Colonic mucosa (tissue), 4 donors: ENCODE measurements at places on chromosomes 1 and 21.

- DNase-seq, result no peak
These were observed 136.1 kb upstream of the ERRFI1 start for GRCh38 chr1:8162168-8162567.

- no peak for DNase-seq
These were observed 332.1 kb downstream of the PTPRC start for GRCh38 chr1:198970916-198971315.

- DNase-seq, result no peak
These were observed 212.5 kb downstream of the FGGY start for GRCh38 chr1:59509341-59509875.

DNA sequence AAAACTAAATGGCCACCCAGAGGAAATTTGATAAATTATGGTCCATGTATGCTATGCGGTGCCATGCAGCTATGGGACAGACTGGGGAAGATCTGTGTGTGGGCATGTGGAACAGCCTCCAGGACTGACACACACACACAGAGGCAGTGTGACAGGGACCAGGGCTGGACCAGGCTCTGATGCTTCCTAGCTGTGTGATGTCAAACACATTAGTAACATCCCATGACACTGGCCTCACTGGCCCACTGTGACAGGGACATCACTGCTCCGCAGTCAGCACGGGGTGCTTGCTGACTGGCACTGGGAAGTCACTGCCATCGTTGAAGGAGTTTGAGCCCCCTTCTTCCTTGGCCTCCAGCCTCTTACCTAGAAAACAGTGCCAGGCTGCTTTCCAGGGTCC is 13.9 kb downstream of the RAP1GAP start:
- no peak for DNase-seq

DNA sequence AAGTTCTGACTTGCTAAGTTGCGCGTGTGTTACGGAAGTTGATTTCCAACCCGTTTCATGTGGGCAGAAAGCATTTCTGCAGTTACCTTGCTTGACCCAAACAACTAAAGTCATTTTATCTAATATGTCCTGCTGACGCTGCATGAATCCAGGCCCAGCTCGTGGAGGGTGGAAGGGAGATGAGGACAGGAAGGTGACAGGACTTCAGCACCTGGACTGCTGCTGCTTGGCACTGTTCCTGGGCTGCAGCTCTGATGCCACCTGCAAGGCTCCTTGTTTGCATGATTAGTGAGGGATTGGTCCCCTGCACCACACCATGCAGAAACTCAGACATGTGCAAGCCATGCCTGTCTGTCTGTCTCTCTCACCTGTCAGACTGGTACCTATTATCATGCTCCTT is 198.4 kb downstream of the PRDM2 start:
- no peak for DNase-seq

DNA sequence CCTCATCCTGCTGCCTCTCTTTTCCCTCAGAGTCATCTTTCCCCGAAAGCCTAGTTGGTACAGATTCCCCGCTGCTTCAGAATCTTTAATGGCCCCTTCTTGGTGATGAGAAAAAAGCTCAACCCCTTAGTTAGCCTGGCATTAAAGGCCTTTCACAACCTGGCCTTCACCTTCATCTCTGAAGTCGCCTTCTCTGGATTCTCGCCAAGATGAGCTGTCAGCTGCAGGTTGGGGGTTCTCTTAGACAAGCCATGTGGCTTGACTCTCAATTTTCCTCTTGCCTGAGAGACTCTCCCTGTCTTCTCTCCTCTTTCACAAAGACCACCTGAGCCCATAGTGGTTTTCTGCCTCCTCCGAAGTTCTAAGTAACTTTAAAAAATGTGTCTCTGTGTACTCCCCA is 15.5 kb upstream of the DISC1 start:
- no peak for DNase-seq

DNA sequence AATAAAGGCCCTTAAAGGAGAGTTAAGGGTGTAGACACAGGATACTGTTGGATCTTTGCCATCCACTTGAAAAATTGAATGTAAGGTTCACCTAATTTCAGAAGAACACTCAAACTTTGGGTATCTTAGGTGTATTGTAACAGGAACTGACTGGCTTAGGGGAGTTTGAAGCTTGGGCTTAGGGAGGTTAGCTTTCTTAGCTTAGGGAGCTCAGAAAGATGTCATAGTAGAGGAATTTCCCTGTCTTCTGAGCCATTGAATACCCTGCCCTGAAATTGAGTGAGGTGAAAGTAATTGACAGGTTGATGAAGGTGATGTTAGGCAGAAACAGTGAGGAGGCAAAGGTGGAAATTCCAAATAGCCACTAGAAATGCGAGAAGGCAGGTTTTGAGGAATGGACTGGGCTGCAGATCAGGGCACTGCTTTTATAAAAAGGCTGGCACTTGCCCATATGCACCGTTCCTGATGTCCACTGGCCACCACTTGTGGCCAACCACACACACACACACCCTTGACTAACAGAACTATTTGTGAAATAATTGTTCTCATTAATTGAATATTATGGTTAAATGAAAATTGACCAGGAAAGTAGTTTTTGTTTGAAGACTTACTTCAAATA is 16.5 kb downstream of the BACH1 start:
- no peak for DNase-seq

DNA sequence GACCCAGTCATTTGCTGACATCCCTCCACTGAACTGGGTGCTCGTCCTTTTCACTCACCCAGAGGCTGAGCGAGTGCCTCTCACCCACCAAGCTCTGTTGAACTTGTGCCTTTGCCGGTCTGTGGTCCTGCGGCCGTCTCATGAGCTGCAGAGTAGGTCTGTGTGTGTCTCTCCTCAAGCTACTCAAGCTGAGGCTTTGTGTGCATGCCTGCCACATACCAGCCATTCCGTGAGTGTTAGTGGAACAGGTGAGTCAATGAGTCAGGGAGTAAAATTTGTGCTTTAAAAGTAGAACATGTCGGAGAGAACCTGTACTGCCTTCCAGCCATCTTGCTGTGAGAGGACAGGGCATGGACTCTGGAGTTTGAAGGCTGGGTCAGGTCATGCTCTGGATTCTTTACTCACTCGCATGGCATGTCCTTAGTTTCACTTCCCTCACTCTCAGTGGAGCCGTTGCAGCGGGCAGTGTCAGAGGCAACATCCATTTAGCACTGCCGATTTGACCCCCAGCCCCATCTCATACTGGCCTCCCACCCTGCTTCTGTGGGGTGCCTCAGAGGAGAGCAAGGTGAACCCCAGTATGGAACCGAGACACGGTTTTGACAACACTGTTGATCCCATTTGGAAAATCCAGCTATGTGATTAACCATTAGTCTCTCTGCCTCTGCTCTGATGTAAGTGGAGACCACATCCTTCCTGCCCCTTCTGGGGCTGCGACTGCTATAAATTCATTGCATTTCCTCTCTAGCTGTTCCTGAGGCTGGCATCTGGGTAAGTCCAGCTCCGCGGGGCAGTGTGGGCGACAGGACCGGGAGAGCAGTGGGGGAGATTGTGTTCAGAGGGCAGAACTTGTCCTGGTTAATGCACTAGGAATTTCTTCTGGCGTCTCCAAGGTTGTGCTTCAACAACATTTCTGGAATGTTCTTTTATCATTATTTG is at the start of gene NLRP3:
TSS of gene NLRP3 (plus strand) at position 751 of the 939 bp plus-strand sequence. CDS start 2,628 bp downstream, outside the sequence.
- no peak for DNase-seq

- no peak for DNase-seq
These were observed 27.4 kb upstream of the CAMTA1 start for GRCh38 chr1:6757719-6758435.

DNA sequence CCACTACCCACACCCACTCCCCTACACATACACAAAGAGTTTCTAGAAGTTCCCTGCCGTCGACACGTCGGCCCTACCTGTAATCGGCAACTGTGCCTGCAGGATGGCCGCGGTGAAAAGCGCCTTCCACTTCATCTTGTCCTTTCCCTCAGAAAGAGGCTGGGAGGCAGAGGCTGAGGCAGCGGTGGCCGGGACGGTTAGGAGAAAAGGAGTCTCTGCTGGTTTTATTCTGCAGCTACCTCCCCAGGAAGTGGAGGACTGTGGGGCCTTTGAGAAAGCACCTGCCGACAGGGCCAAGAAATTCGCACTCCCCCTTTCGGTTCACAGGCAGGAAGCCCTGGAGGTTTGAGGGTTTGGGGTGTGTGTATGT is at the start of gene CD247:
TSS of gene CD247 (minus strand) at position 199 of the 370 bp plus-strand sequence. CDS start at position 135, 64 bp downstream.
- DNase-seq, result no peak

DNA sequence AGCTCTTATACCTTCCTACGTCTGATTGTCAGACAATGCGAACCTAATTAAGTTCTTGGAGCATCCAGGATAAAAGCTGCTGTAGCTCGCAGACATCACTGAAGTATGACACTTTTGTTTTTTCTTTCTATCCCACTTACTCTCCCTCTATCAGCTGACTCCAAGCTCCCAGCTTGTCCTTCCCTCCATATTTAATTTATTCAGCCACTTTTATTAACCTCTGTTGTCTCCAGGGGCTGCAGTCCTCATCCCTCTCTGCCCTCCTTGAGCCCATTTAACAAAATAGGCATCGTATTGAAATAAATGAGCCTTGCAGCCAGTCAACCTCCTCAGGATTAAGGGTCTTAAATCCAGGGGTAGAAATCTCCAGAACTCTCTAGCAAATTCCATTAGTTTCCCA is 7.1 kb downstream of the KIRREL1 start:
- DNase-seq, result no peak

GRCh38 chr1:93629101-93630059 is 52.3 kb downstream of the BCAR3 start:
- peak; percentile 62 for DNase-seq

- no peak for DNase-seq
These were observed 10.9 kb downstream of the PBX1 start for GRCh38 chr1:164569866-164570265.

DNA sequence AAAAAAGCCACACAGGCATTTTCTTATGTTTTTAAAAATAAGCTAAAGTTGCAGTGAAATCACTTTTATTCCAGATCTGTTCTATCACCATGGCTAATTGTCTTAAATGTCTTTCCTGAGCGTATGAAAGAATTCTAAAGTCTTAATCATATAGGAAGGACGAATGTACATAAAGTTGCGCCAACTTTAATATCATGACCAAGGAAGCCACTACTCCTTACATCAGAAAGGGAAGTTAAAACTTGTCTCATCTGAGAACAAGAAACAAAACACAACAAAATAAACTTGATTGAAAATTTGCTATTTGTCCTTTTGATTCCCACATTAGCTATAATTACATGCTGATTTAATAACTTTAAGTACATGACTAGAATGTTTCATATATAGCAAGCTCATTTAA is 26.5 kb downstream of the CNIH4 start:
- no peak for DNase-seq

DNA sequence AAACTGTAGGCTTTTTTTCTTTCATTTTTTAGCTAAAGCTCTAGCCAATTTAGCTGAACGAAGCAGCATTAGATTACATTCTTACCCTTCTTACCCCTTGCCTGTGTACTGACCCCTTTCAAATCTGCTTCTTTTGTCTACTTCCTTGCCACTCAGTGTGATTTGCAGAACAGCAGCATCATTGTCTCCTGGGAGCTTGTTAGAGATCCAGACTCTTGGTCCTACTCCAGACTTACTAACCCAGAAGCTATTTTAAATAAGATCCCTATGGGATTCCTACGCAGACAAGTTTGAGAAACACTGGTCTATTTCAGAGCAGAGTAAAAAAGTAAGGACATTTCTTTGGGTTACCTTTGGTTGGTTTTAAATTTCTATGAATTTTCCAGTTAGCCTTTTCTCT is 13.8 kb downstream of the LRRC39 start:
- no peak for DNase-seq

- DNase-seq, result peak; percentile 75
These were observed 17.3 kb downstream of the CSF1 start for GRCh38 chr1:109927911-109928321.

DNA sequence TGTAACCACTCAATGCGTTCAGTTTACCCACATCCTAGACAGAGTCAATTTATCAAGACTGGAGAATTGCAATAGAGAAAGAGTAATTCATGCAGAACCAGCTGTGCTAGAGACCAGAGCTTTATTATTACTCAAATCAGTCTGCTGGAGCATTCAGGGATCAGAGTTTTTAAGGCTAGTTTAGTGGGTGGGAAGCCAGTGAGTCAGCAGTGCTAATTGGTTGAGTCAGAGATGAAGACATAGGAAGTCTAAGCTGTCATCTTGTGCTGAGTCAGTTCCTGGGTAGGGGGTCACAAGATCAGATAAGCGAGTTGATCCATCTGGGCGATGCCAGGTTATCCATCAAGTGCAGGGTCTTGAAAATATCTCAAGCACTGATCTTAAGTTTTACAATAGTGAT is 499.6 kb downstream of the MRPL39 start:
- no peak for DNase-seq

- DNase-seq, result no peak
These were observed 7.5 kb downstream of the KCNAB2 start for GRCh38 chr1:6053206-6053546.

GRCh38 chr1:83109692-83110091 is 889.2 kb downstream of the TTLL7 start:
- no peak for DNase-seq

DNA sequence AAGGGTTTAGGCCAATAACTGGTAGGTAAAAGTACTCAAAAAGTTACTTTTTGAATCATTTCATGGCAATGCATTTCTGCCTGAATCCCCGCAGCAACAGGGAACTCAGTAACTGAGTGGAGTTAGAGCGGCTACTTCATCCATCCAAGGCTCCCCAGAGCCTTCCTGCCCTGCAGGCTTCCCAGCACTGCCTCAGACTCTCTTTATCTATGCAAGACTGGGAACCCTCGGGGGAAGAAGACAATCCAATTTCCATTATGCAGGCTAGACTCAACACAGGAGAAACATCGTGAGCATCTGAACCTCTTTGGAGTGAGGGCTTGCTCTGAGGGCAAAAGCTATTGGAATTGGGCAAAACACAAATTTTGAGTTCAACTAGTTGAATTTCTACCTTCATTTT is 23.1 kb downstream of the ZMYND12 start:
- no peak for DNase-seq

GRCh38 chr1:118333601-118334210 is 148.7 kb upstream of the SPAG17 start:
- DNase-seq, result no peak

DNA sequence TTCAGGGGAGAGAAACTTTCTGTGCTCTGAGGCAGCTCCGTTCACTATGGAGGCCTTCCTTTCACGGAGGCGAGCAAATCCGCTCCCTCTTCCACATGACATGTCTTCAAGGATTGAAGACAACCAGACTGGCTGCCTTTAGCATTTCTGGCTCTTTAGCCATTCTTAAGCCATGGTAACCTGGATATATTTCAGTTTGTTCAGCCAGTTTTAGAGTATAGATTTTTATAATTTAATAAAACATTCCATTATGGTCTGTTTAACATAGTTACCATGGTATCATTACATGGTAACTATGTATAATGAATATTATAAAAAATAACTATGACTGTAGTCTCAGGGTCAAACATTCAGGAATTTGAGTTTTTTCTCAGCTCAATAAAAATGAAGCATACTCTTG is 54.2 kb upstream of the NFIA start:
- DNase-seq, result no peak
